D721Med (cell line): ENCODE measurements at places on chromosomes 1 and 21.

DNA sequence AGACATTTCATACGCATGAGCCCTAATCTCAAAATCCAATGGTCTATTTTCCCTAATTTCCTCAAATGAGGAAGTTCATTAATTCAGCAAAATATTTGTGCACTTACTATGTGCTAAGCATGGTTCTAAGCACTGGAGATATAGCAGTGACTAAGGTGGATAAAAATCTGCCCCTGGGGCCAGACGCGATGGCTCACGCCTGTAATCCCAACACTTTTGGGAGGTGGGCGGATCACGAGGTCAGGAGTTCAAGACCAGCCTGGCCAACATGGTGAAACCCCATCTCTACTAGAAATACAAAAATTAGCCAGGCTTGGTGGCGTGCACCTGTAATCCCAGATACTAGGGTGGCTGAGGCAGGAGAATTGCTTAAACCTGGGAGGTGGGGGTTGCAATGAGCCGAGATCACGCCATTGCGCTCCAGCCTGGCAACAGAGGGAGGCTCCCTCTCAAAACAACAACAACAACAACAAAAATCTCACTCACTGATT is 4.3 kb upstream of the MIIP start:
- DNase-seq, result no peak

DNA sequence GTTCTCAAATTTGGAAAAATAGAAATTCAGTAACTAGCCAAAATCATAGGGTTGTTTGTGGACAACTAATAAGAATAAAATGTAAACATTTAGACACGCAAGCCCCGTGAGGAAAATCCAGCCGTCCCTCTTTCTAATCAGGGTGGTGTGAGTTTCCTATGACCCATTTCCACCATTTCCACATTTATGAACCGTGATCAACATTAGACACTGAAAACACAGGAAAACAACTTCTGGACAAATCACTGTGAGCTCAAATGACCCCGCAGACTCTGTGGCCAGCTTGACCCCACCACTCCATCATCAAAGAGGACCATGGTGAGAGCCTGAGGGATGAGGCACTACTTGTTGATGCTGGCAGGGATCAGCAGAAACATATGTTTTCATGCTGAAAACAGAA is 101.0 kb downstream of the SIM2 start:
- DNase-seq, result no peak

DNA sequence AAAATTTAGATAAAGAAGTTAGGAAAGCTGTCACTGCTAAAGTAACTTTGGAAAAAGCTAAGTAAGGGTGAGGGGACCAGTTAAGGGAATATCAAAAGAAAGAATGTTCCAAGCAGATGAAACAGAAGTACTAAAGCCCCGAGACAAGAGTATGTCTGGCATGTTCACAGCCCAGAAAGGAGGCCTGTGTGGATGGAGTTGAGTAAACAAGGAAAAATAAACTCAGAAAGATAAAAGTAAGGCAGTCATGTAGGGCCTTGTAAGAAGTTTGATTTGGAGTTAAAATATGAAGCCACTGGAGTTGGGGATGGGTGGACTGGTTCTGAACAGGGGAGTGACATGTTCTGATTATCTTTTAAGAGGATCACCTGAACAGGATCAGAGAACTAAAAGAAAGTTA is 177.9 kb downstream of the CDC42BPA start:
- DNase-seq, result no peak

DNA sequence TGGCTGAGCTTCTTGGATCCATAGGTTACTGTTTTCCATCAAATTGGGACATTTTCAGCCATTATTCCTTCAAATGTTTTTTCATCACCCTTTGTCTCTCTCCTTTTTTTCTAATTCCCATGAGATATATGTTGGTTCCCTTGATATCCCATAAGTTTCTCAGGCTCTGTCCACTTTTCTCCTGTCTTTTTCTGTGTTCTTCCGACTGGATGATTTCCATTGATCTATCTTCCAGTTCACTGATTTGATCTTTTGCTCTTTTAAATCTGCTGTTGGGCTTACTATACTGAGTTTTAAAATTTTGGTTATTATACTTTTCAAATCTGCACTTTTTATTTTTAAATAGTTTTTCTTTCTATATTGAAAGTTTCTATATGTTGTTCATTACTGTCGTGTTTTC is 18.2 kb downstream of the PRKACB start:
- no peak for DNase-seq

- no peak for DNase-seq
These were observed 10.7 kb downstream of the RORC start for GRCh38 chr1:151820940-151821339.

DNA sequence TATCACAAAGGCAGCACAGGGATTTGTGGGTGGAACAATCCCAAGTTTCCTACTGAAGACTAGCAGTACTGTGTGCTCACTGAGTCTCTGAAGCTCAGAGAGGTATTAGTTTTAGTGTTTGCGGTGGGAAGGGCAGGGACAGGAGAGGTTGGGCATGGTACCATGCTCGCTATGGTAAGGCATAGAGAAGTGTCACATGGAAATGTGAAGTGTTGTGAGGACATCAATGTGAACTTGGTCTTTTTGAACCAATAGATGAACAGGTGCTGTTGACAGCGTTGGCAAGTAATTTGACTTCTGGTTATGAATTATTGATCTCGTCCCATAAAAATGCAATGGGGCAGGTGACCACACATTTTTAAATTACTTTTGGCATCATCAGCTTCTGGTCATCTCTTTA is 55.8 kb upstream of the ADAMTS1 start:
- no peak for DNase-seq

- no peak for DNase-seq
These were observed 255.6 kb upstream of the DPYD start for GRCh38 chr1:98176414-98176813.

- DNase-seq, result no peak
These were observed 197.2 kb upstream of the PROX1 start for GRCh38 chr1:213790565-213790964.

- DNase-seq, result no peak
These were observed 12.9 kb upstream of the SELENON start for GRCh38 chr1:25786887-25787759.

- DNase-seq, result no peak
These were observed 48.4 kb upstream of the SIPA1L2 start for GRCh38 chr1:232678185-232678886.
